ENCODE measurements at places on chromosomes 11 and 22. TPM values are rescaled to one million over a fixed set of nuclear protein-coding genes. Genes with fewer than 3 reads are reported as not detected.
A peak's percentile ranks its signal among the peaks of the same experiment; 100 is the strongest.

GRCh38 chr11:20158597-20159257 lies 1.5 kb downstream of the DBX1 start:
- H3K4me1 ChIP-seq, result peaks cover 76% of the 10 kb centered on the region
- no peak overlapping the region for H3K27ac ChIP-seq
- DNase-seq, result peak; percentile 81
- H3K36me3 ChIP-seq, result no peaks in the 10 kb centered on the region
- H3K4me3 ChIP-seq, result peak overlapping the region; percentile 42

GRCh38 chr11:43532041-43532440 lies 148.5 kb upstream of the HSD17B12 start:
- peaks cover 21% of the 10 kb centered on the region for H3K27me3 ChIP-seq
- DNase-seq, result no peak
- H3K4me1 ChIP-seq, result no peaks in the 10 kb centered on the region
- H3K27ac ChIP-seq, result no peak overlapping the region
- no peaks in the 10 kb centered on the region for H3K36me3 ChIP-seq

DNA sequence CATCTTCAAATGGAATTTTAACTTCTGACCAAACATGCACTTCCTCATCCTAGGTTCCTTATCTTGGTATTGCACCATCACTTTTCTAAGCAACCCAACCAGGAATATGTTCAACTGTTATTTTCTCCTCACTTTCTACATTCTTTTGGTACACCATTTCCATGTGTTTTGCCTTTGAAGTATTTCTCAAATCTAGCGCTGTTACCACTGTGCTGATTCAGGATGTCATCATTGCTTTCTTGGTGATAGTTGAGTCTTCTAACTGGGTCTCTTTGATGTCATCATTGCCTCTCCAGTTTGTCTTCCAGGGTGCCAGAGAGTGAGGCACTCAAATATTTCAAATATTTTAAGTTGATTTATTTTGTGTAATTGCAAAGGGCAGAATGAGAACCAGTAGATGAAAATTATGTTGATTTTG lies 47.5 kb downstream of the HORMAD2 start:
- DNase-seq, result no peak
- no peaks in the 10 kb centered on the region for H3K27me3 ChIP-seq
- no peak overlapping the region for H3K4me3 ChIP-seq
- no peaks in the 10 kb centered on the region for H3K4me1 ChIP-seq

GRCh38 chr11:75170516-75171201 lies 19.8 kb downstream of the SLCO2B1 start:
- no peaks in the 10 kb centered on the region for H3K27me3 ChIP-seq
- no peak overlapping the region for H3K27ac ChIP-seq
- H3K4me1 ChIP-seq, result peaks cover 11% of the 10 kb centered on the region
- DNase-seq, result no peak

GRCh38 chr11:1783725-1784529 lies 20.2 kb upstream of the CTSD start:
- H3K27ac ChIP-seq, result no peak overlapping the region
- H3K4me1 ChIP-seq, result no peaks in the 10 kb centered on the region
- no peak for DNase-seq
- H3K4me3 ChIP-seq, result no peak overlapping the region
- peaks cover 12% of the 10 kb centered on the region for H3K27me3 ChIP-seq
- no peaks in the 10 kb centered on the region for H3K36me3 ChIP-seq

- H3K27me3 ChIP-seq, result no peaks in the 10 kb centered on the region
- H3K27ac ChIP-seq, result peak overlapping the region; percentile 48
- DNase-seq, result no peak
Measured at GRCh38 chr11:62677156-62677555, 1.7 kb downstream of the UBXN1 start.

DNA sequence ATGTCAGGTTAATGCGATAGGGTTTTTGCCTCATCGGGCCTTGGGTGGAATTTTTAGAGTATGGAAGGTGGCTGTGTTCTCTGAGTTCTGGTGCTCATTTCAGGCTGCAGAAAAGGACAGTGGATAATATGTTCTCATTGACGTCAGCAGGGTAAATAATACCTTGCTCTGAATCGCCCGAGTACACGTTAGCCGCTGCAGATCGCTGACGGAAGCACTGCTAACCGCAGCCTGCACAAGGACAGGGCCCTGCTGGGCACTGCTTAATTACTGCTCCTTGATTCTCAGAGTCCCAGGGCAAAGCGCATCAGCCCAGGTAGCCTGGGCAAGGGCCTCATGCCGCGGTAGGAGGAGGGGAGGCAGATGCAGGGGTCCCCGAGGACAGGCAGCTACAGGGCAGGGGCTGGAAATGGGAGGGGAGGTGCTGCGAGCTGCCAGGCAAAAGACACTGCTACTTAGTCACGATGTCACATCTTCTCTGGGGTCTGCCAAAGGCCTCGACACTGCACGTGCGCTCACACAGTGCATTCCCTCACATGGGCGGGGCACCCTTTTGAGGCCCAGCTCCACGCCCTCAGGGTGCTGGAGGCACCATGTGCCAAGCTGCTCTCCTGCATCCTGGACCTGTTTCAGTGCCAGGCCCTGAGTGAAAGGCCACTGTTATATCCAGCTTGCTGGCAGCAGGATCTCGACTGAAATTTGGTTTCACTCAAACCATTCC lies 35.2 kb downstream of the PPP2R1B start:
- peaks cover 2% of the 10 kb centered on the region for H3K4me1 ChIP-seq
- peaks cover 9% of the 10 kb centered on the region for H3K36me3 ChIP-seq
- no peak overlapping the region for H3K4me3 ChIP-seq
- no peak overlapping the region for H3K27ac ChIP-seq

DNA sequence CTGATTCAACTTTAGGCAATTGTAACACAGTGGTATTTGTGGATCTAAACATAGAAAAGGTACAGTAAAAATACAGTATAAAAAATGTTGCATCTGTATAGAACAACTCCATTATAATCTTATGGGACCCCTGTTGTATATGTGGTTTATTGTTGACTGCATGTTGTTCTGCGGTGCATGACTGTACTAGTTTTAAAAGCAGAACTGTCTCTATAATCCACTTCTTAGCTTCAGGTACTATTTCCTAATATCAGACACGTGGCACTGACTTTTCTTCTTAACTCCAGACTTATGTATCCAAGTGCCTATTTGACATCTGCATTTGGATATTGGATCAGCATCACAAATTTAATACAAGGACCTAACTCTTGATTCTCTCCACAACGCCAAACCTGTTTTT lies 41.1 kb downstream of the PACS1 start:
- no peak for DNase-seq
- no peaks in the 10 kb centered on the region for H3K27me3 ChIP-seq
- no peak overlapping the region for H3K27ac ChIP-seq
- no peak overlapping the region for H3K4me3 ChIP-seq

DNA sequence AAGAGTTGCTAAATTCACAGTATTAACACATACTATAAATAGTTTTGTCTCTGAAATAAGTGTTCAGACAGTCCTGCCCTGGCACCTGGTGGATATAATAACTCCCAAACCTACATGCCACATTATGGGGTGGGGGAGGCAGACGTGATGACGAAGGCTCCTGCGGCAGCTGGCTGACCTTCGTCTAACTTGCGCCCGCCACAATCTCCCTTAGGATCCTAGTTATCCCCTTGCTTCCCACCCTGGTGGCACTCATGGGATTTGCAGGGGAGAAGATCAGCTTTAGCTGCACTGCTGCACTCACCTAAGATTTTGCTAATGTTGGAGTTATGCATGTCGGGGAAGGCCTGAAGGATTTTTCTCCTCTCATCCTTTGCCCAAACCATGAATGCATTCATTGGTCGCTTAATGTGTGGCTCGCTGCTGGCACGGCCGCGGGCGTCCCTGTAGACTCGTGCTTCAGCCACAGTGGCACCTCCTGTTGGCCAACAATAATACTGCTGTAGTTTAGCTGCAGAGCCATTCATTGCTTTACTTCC lies 367.6 kb downstream of the SOX6 start:
- peaks cover 47% of the 10 kb centered on the region for H3K27me3 ChIP-seq
- H3K4me1 ChIP-seq, result peaks cover 8% of the 10 kb centered on the region
- H3K27ac ChIP-seq, result no peak overlapping the region
- peak; percentile 55 for DNase-seq

DNA sequence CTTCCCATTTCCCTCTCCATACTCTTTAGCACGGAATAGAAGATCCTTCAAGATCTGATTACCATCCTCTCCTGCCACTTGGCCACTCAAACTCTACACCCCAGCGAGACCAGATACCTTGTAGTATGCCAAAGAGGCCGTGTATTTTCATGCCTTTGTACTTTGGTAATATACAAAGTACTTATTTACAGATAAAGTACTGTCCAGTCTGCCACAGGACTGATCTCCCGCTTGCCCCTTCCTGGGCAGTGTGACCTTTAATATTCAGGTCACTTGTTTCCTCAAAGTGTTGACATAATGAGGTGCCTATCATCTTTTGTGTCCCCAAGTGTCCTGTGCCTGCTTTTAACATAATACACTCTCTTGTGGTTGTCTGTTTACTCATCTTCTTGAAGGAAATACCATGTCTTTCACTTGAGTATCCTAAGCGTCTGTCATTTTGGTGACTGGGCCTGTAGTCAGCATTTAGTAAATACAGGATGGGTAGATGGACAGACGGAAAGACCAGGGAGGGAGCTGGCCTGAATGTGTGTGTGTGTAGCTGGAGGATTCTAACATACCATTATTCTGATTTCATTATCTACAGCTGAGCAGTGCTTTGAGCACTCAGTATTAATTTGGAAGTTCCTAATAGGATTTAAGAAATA lies 137.4 kb downstream of the NAV2 start:
- H3K4me3 ChIP-seq, result no peak overlapping the region
- H3K27me3 ChIP-seq, result no peaks in the 10 kb centered on the region
- H3K4me1 ChIP-seq, result peaks cover 55% of the 10 kb centered on the region
- DNase-seq, result no peak
- peaks cover 28% of the 10 kb centered on the region for H3K36me3 ChIP-seq

GRCh38 chr11:56911312-56911711 lies 77.4 kb upstream of the OR5AK2 start:
- H3K27ac ChIP-seq, result no peak overlapping the region
- H3K36me3 ChIP-seq, result peaks cover 5% of the 10 kb centered on the region
- H3K4me1 ChIP-seq, result no peaks in the 10 kb centered on the region
- DNase-seq, result no peak
- H3K4me3 ChIP-seq, result no peak overlapping the region
- H3K27me3 ChIP-seq, result no peaks in the 10 kb centered on the region

GRCh38 chr11:114280696-114281095 lies 15.5 kb upstream of the NNMT start:
- peak; percentile 77 for DNase-seq
- no peaks in the 10 kb centered on the region for H3K27me3 ChIP-seq
- no peak overlapping the region for H3K4me3 ChIP-seq

DNA sequence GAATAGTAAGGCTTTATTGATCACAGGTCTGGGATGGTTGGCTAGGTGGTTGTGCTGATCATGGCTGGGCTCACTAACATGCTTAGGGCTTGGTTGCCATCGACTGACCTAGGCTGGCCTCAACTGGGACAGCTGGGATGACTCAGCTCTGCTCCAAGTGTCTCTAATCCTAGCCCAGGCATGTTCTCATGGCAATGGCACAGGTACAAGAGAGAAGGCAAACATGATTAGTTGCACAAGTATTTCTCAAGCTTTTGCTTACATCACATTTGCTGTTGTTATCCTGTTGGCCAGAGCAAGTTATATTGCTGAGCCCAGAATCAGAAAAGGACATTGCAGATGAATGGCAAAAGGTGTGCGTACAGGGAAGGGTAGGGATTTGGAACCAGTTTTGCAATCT lies 68.5 kb upstream of the SLC35C1 start:
- H3K4me3 ChIP-seq, result no peak overlapping the region
- H3K4me1 ChIP-seq, result no peaks in the 10 kb centered on the region
- H3K36me3 ChIP-seq, result peaks cover 15% of the 10 kb centered on the region
- H3K27ac ChIP-seq, result no peak overlapping the region

- no peaks in the 10 kb centered on the region for H3K27me3 ChIP-seq
- no peak overlapping the region for H3K4me3 ChIP-seq
- H3K4me1 ChIP-seq, result peaks cover 16% of the 10 kb centered on the region
- no peak overlapping the region for H3K27ac ChIP-seq
- no peaks in the 10 kb centered on the region for H3K36me3 ChIP-seq
- DNase-seq, result no peak
Measured at GRCh38 chr11:26846227-26846626, 124.4 kb upstream of the SLC5A12 start.

GRCh38 chr11:63537293-63538101 lies 889 bp downstream of the PLAAT4 start:
- H3K27me3 ChIP-seq, result no peaks in the 10 kb centered on the region
- H3K4me1 ChIP-seq, result peaks cover 36% of the 10 kb centered on the region
- no peaks in the 10 kb centered on the region for H3K36me3 ChIP-seq
- no peak overlapping the region for H3K4me3 ChIP-seq

DNA sequence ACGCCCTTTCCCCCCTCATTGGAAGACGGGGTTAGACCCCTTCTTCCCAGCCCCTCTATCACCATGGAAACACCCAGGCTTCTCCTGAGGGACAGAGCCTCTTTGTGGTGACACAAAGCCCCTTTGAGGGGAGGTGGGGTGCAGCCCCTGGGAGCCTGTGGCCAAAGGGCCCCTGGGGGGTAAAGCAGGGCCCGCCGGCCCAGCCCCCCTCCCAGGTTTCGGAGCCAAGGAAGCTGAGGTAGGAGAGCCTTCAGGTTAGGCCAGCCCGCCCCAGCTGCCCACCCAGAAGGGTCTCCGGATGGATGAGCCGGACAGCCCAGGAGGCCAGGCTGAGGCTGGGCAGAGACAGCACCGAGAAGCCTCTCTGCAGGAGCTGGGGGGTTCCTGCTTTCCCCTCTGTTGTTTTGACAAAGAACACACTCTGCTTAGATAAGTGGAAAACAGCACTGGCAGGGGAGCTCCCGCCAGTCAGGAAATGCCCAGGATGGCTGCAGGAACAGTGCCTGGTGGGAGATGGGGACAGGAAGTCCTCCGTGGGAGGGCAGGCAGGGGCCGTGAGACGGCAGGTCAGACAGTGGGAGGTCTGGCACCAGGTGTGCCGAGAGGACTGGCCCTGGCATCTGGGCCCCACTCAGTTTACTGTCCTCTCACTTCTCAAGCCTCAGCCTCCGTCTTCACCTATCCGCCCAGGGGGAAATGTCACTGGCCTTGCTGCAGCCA lies 18.2 kb downstream of the ARVCF start:
- H3K27me3 ChIP-seq, result no peaks in the 10 kb centered on the region
- peaks cover 6% of the 10 kb centered on the region for H3K36me3 ChIP-seq
- H3K27ac ChIP-seq, result 0 out of 2 replicates have a peak overlapping the region, but pooled peaks have one; percentile 60

- H3K36me3 ChIP-seq, result peaks cover 10% of the 10 kb centered on the region
- no peak for DNase-seq
- no peaks in the 10 kb centered on the region for H3K4me1 ChIP-seq
- no peak overlapping the region for H3K4me3 ChIP-seq
Measured at GRCh38 chr22:32701034-32701433, 100.5 kb upstream of the TIMP3 start.

DNA sequence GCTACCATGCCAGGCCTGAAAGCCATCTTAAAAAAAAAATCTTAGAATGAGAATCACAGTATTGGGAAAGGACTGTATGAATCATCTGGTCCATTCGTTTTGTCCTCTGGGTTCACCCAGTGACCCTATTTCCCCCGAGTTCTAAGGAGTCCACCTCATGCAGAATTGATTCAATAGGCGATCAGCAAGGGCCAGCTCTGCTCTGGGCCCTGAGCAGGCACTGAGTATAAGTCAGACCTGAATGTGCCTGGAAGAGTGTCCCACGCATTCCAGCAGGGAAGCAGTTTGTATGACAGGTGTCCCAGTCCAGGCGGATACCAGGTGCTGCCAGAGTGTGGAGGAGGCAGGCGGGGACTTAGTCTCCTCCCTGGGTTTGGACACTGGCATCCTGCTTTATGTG lies 883 bp upstream of the HMOX1 start:
- no peaks in the 10 kb centered on the region for H3K36me3 ChIP-seq
- H3K27me3 ChIP-seq, result no peaks in the 10 kb centered on the region
- no peak for DNase-seq
- no peak overlapping the region for H3K27ac ChIP-seq
- peaks cover 64% of the 10 kb centered on the region for H3K4me1 ChIP-seq

ARHGAP8 gene
- total RNA-seq, result 50.5 TPM

CCDC73 gene
- not detected for total RNA-seq

ASPHD2 gene
- 8.1 TPM for total RNA-seq

OR5A1 gene
- total RNA-seq, result not detected

RNF26 gene
- total RNA-seq, result 90.6 TPM

APOL6 gene
- 0.21 TPM for total RNA-seq

FAM83F gene
- 43.1 TPM for total RNA-seq
